Smooth muscle cell of the umbilical artery (primary cell): ENCODE measurements at places on chromosomes 13 and 19. TPM values are rescaled to one million over a fixed set of nuclear protein-coding genes. Genes with fewer than 3 reads are reported as not detected.

The ATP8B3 gene
- total RNA-seq, result 0.89 and 4.8 TPM in 2 replicates

The COG3 gene
- 45.4 and 52.0 TPM in 2 replicates for total RNA-seq

The ZNF536 gene
- not detected in 2 replicates for total RNA-seq

The KLK3 gene
- total RNA-seq, result not detected in 2 replicates

The CGB8 gene
- not detected in 2 replicates for total RNA-seq

The FOSB gene
- total RNA-seq, result 0.59 and 0.88 TPM in 2 replicates

The GJA3 gene
- total RNA-seq, result under 0.01 and 0.55 TPM in 2 replicates

The S1PR4 gene
- total RNA-seq, result under 0.01 TPM in 1 of 2 replicates, not detected in the other

The ACP7 gene
- under 0.01 and 0.65 TPM in 2 replicates for total RNA-seq

The CBY2 gene
- total RNA-seq, result not detected in 2 replicates

The SLC1A5 gene
- total RNA-seq, result 153 and 200 TPM in 2 replicates

The CTXN1 gene
- 2.1 and 9.5 TPM in 2 replicates for total RNA-seq

The ERICH6B gene
- total RNA-seq, result not detected in 2 replicates

The LGALS14 gene
- total RNA-seq, result not detected in 2 replicates

The CEACAM16 gene
- total RNA-seq, result not detected in 2 replicates

The TFPT gene
- 9.1 and 18.1 TPM in 2 replicates for total RNA-seq

The TMPRSS9 gene
- not detected in 2 replicates for total RNA-seq

The GRK1 gene
- total RNA-seq, result not detected in 2 replicates

The GTF2F1 gene
- 40.4 and 54.5 TPM in 2 replicates for total RNA-seq

The ADAT3 gene
- total RNA-seq, result 1.5 and 3.2 TPM in 2 replicates

The METTL21C gene
- total RNA-seq, result not detected in 2 replicates

The TUBGCP3 gene
- 13.1 and 23.6 TPM in 2 replicates for total RNA-seq

The ZNF729 gene
- total RNA-seq, result not detected in 2 replicates

The ZNF700 gene
- total RNA-seq, result 9.2 and 11.9 TPM in 2 replicates

The ZNF534 gene
- total RNA-seq, result not detected in 2 replicates

The SIGLEC6 gene
- not detected in 2 replicates for total RNA-seq

The UBE2L5 gene
- total RNA-seq, result 0.09 TPM in 1 of 2 replicates, not detected in the other

The TEAD2 gene
- total RNA-seq, result 20.8 and 22.2 TPM in 2 replicates

The RNF17 gene
- not detected in 2 replicates for total RNA-seq

The BCKDHA gene
- 25.5 and 27.9 TPM in 2 replicates for total RNA-seq

The RPL18 gene
- total RNA-seq, result 1,037 and 1,647 TPM in 2 replicates

The SH2D3A gene
- total RNA-seq, result not detected in 2 replicates

The GPR18 gene
- not detected in 2 replicates for total RNA-seq

The POLR1G gene
- total RNA-seq, result 7.4 and 19.9 TPM in 2 replicates

The KLK6 gene
- not detected in 2 replicates for total RNA-seq

The RINL gene
- 1.2 and 3.9 TPM in 2 replicates for total RNA-seq

The SOX21 gene
- not detected in 2 replicates for total RNA-seq

The CGB5 gene
- total RNA-seq, result not detected in 2 replicates

The LPAR6 gene
- total RNA-seq, result 2.1 and 5.3 TPM in 2 replicates

The NKG7 gene
- total RNA-seq, result not detected in 2 replicates

The SRRM5 gene
- 0.05 TPM in 1 of 2 replicates, not detected in the other for total RNA-seq

The VN1R2 gene
- total RNA-seq, result not detected in 2 replicates
